ENCODE measurements at places on chromosomes 4 and X.

- DNase-seq, result no peak
Measured at GRCh38 chr4:3046162-3046561, 28.2 kb downstream of the HTT-AS start.

GRCh38 chr4:153916273-153916755 lies 127.4 kb upstream of the SFRP2 start:
- no peak for DNase-seq

- no peak for DNase-seq
Measured at GRCh38 chrX:38138900-38139299, 81.8 kb downstream of the SRPX start.

DNA sequence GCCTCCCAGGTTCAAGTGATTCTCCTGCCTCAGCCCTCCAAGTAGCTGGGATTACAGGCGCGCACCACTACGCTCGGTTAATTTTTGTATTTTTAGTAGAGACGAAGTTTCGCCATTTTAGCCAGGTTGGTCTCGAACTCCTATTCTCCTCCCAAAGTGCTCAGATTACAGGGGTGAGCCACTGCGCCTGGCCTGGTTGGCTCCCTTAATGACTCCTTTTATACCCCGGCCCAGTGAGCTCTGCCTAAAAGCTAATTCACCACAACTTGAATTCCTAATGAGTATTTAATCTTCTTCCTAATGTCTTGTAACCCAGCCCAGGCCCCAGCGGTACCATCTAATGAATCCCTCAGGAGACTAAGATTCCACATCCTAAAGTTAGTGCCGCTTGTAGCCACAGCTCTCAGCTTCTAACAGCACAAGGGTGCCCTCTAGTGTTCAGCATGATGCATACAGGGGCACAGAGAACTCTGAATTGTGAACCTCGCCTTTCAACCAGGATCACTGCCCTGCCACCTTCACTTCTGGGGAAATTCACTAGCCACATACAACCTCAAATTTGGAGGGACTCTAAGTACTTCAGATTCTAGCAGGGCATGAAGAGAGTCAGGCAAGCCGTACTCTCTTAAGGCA lies 89.5 kb downstream of the OR13H1 start:
- DNase-seq, result peak; percentile 41

GRCh38 chrX:24025741-24026403 lies 1.1 kb downstream of the KLHL15 start:
- peak; percentile 45 for DNase-seq

DNA sequence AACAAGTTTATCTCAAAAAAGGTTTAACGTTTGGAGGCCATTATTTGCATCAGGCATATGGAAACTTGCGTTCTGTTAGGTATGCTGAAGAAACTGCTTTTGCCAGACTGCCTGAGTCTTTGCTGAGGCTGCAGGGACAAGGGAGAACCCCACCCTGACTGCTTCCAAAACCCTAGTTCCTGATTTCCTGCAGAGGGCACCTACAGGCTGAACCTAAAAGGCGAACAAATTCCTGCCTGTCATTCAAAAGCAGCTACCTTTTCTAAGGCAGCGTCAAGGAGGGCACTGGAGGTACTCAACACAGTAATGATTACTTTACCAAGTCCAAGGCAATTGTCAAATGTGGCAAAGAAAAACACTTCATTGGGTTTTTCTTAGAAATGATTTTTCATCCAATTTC lies 578 bp upstream of the CORIN start:
- DNase-seq, result no peak

DNA sequence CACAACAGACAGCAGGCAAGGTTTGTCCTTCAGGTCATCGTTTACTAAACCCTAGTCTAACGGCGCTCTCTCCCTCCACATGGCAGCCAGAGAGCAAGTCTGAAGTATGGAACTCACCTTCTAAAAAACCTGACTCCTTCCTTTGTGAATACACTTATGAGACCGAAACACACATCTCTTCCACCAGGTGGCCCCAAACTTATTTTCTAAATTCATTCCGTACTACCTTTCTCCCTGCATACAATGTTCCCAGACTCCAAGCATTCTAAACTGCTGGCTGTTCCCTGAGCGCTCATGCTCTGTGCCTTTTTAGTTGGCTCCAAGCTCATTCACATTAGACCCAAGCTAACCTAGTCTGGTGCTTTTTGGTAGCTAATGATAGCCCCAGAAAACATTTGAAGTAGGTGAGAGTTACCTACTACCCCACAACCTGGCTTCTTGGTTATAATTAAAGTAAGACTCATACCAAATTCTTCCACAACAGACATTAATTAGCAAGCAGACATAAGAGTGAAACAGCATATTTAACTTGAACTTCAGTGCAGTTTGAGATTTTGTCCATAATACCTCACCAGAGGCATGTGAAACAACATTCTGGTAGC lies 67.6 kb upstream of the DCLK2 start:
- DNase-seq, result peak; percentile 38

GRCh38 chr4:183670251-183670650 lies 11.2 kb downstream of the TRAPPC11 start:
- no peak for DNase-seq

DNA sequence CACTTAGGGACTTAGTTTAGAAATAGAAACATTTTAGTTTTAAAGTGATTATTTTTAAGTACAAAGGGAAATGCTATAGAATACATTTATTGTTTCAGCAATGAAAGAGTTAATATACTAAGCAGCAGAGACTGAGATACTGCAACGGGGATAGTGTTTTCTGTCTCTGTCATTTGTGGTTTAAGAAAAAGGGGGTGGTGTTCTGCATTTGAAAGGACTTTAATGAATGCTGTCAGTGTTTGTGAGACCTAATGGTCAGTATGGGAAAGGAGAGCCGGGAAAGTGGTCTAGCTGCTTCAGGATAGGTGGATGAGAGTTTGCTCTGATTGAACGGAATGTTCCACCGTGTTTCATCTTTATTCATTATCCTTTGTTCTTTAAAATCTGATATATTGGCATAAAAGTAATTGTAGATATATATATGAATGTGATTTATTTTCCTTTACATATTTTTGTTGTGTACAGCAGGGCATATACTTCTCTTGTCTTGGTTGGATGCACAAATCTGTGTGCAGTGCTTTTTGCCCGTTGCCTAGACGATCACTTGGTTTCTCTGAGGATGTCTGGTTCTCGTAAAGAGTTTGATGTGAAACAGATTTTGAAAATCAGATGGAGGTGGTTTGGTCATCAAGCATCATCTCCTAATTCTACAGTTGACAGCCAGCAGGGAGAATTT lies at the start of gene KLHL5:
Gene KLHL5, plus strand, starts transcription at position 139 of the 676 bp plus-strand sequence. Its CDS starts 421 bp downstream, at position 560.
- no peak for DNase-seq

- no peak for DNase-seq
Measured at GRCh38 chr4:46081248-46081647, 42.6 kb downstream of the GABRG1 start.
